GM23338 (cell line): ENCODE measurements at places on chromosomes 7 and 10. TPM values are rescaled to one million over a fixed set of nuclear protein-coding genes. Genes with fewer than 3 reads are reported as not detected.

SEM1 gene
- 1,042 and 1,089 TPM in 2 replicates for polyA plus RNA-seq

CLRN3 gene
- not detected in 2 replicates for polyA plus RNA-seq

ELMO1 gene
- polyA plus RNA-seq: 6.5 and 6.7 TPM in 2 replicates

TMEM270 gene
- not detected in 2 replicates for polyA plus RNA-seq

TBXAS1 gene
- polyA plus RNA-seq: 0.89 and 1.3 TPM in 2 replicates

LEP gene
- not detected in 2 replicates for polyA plus RNA-seq

OR2A5 gene
- not detected in 2 replicates for polyA plus RNA-seq

LMOD2 gene
- not detected in 2 replicates for polyA plus RNA-seq

LSM5 gene
- 469 and 513 TPM in 2 replicates for polyA plus RNA-seq

KLF14 gene
- not detected in 2 replicates for polyA plus RNA-seq
